Kidney (tissue), 22 donors: ENCODE measurements at places on chromosomes 16 and 17. TPM values are rescaled to one million over a fixed set of nuclear protein-coding genes. Genes with fewer than 3 reads are reported as not detected.

DNA sequence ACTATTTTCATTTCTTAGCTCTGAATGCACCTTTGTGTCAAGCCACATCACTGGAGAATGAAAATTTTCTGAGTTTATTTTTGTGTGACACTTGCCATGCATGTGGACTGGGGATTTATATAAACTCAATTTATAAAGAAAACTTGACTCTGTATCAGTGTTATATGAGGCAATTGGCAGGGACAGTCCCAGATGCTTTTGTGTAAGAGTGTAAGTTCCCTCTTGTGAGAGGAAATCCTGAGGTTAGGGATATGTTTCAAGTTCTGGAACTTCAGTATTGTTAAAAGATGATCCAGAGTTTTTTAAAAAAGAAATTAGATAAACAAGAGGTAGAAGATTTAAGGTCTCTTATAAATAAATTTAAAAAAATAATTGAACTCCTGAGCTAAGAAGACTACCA lies 10.9 kb upstream of the CCL8 start:
- DNase-seq: no peak

DNA sequence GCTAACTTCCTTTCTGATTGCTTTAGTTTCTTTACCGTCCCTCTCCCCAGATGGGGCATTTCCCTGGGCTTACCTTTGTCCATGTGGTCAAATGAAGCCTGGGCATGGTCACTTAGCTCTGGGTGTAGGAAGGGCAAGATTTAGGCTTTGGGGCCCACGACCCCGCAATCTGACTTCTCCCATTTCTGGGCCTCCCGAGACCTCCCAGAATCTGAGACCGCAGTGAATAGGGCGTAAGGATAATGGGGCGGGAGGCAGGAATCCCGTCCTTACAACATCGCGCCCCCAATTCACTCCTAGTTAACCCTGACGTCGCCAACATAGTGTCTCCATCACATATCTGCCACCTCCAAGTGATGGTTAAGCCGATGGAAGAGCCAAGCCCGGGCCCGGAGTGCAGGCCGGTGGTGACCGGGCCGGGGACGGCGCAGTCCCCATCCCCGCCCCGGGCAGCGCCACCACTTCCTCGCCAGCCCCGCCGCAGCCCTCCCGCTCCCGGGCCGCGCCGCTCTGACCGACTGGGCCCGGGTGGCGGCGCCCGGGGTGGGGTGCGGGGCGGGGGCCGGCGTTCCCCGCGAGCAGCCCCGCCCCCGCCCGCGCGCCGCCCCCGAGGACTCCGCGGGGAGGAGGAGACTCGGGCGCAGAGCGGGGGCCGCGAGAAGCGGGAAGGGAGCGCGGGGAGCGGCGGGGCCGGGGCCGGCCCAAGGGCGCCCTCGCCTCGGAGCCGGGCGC lies at the start of gene RHBDL3:
TSS of gene RHBDL3 (plus strand) at position 641 of the 732 bp plus-strand sequence. CDS start 358 bp downstream, outside the sequence.
- DNase-seq: peak; percentile 68

FOXC2 gene
- polyA plus RNA-seq: 3.8 TPM

DNA sequence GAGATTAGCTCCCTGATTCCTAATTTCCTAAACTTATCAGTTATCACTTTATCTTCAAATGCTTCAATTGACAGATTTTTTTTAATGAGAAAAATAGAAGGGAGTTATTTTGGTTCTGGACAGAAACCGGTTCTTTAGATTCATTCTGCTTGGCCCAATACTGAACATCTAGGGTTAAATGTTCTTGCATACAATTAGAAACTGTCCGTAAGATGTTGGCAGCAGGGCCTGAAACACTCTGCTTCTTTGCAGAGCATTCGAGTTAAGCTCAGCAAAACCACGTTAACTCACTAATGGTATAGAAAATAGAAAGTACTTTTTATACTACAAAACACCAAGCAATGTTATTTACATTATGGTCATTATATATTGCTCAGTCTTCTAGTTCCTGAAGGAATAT lies 7.2 kb downstream of the SHCBP1 start:
- no peak for DNase-seq

CCDC200 gene
- not detected for polyA plus RNA-seq

BCAR1 gene
- polyA plus RNA-seq: 69.1 TPM

- no peak for DNase-seq
Observed at GRCh38 chr17:3669085-3669347, 404 bp downstream of the EMC6 start.

DNA sequence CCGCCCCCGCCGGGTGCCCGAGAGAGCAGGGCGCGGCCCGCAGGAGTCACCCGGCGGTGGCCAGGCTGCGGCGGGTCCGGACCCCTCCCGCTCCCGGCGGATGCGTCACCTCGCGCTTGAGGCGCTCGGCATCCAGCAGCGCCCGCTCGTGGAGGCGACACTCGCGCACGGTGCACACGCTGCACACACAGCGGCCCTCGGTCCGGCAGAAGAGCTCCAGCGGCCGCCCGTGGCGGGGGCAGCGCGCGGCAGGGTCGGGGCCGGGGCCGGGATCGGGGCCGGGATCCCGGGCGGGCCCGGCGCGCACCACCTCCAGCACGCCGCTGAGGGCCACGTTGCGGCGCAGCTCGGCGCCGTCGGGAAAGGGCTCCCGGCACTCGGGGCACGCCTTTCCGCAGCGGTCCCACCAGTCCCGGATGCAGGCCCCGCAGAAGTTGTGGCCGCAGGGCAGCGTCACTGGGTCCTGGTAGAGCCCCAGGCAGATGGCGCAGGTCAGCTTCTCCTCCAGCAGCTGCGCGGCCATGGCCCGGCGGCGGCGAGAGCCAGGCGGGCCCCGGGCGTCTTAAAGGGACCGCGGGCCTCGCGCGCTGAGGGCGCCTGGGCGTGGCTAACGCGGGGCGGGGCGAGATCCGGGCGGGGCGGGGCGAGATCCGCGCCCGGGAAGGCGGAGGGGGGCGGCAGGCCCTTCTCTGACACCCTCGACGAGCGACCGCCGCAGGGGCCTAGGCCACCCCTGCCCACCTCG lies at the start of gene TRIM65:
TSS of gene TRIM65 (minus strand) at position 537 of the 745 bp plus-strand sequence. CDS start at position 523, 14 bp downstream.
- DNase-seq: peak; percentile 89

GRCh38 chr16:88726981-88727380 lies 20.7 kb downstream of the CTU2 start:
- DNase-seq: no peak

- no peak for DNase-seq
Observed at GRCh38 chr16:1610899-1611632, 806 bp downstream of the IFT140 start.

ZPBP2 gene
- not detected for polyA plus RNA-seq

DNA sequence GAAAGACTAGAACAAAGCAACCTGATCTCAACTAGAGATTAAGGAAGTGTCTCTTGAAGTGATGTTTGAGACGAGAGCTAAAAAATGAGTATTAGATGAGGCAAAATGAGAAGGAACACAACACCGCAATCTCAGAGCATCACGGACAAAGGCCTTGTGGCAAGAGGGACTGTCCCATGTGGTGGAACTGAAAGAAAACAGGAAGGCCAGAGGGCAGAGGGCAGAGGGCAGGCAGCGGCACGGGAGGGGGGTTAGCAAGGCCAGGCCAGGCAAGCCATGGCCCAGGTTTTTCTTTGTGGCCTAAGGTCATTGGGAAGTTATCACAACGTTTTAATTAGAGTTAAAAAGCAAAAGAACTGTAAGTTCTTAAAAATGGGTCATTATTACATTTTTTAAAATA lies 22.5 kb downstream of the RPA1 start:
- DNase-seq: no peak

DNA sequence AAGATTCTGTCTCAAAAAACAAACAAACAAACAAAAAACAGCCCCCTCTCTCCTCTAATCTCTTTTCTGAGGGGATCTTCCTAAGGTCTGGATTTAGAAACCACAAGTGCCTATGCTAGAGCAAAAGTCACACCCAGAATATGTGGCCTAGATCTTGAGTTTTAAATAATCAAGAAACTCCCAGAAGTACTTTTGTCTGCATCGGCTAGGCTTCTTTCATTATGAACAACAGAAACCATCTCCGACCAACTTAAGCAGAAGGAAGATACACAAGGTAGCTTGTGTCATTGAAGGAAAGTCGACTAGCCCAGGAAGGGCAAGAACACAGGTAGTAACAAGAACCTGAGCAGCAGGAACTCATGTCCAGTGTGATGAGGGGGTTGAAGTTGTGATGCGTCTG lies 73.9 kb upstream of the KIFC3 start:
- DNase-seq: no peak

FN3K gene
- 114 TPM for polyA plus RNA-seq

CCL8 gene
- not detected for polyA plus RNA-seq

DNA sequence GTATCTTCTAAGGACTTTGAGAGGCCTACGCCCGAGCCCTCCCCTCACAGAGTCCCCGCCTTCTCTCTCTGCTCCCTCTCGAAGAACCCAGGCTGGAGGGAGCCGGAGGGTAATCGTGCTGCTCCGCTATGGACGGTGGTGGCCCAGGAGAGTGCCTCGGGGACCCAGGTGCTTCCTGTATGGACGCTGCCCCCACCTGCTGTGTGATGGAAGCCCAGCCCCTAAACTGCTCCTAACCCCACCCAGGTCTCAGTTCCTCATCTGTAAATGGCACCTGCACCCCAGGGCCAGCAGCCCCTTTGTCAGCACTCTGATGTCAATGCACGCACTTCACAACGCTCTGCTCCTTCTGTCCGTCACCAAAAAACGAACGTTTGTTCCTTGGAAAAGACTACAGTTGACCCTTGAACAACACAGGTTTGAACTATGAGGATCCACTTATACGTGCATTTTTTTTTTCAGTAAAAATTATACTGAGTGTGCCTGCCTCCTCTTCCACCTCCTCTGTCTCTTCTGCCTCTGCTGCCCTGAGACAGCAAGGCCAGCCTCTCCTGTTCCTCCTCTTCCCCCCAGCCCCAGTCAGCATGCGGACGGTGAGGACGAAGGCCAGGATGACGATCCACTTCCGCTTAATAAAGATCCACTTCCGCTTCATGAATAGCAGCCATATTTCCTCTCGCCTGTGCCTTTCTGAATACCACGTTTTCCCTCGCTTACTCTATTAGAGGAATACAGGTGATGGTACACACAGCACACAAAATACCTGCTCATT lies 118.3 kb downstream of the BANP start:
- DNase-seq: peak; percentile 76

ADCY9 gene
- 6.8 TPM for polyA plus RNA-seq

C16orf92 gene
- not detected for polyA plus RNA-seq

GRCh38 chr17:8220783-8221662 lies 10.6 kb upstream of the AURKB start:
- DNase-seq: peak; percentile 97

DNA sequence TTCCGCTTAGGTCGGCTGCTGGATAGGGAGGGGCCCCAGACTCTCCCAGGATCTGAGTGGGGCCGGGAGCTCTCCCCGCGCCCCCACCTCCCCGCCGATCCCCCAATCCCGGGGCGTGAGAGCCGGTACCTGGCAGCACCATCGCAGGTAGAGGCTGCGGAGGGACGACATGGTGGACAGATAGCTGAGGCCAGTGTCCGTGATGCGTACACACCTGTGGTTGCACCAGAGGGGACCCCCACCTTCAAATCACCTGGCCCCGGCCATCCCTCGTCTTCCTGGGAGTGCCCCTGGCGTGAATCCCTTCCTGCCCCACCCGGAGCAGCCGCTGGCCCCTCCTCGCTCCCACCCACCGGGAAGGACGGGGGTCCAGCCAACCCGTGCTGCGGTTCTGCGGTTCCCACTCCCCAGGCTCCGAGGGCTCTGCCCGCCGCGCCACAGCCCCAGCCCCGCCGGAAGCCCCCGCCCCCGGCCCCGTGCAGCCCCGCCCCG lies 4.7 kb upstream of the WDR24 start:
- DNase-seq: no peak

GRCh38 chr17:16975277-16975651 lies 3.3 kb upstream of the TNFRSF13B start:
- DNase-seq: no peak

DNA sequence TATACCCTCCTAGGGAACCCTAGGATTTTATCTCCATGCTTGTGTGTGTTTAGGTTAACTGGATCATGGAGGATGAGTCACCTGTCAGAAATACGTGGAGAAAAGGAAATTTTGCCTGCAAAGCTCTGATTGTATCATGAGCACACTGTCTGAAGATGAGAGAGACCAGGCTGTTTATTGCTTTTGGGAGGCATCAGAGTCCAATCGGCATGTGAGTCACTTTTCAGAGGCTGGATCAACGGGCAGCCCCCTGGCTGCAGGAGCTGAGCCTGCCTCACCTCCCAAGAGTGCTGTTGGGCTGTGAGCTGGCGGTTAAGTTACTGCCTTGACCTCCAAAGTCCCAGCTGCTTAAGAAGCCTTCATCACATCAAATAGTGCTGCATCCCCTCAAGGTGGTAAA lies 41.5 kb upstream of the MED9 start:
- DNase-seq: no peak

GRCh38 chr17:12047681-12048376 lies 27.2 kb downstream of the MAP2K4 start:
- DNase-seq: no peak

DNA sequence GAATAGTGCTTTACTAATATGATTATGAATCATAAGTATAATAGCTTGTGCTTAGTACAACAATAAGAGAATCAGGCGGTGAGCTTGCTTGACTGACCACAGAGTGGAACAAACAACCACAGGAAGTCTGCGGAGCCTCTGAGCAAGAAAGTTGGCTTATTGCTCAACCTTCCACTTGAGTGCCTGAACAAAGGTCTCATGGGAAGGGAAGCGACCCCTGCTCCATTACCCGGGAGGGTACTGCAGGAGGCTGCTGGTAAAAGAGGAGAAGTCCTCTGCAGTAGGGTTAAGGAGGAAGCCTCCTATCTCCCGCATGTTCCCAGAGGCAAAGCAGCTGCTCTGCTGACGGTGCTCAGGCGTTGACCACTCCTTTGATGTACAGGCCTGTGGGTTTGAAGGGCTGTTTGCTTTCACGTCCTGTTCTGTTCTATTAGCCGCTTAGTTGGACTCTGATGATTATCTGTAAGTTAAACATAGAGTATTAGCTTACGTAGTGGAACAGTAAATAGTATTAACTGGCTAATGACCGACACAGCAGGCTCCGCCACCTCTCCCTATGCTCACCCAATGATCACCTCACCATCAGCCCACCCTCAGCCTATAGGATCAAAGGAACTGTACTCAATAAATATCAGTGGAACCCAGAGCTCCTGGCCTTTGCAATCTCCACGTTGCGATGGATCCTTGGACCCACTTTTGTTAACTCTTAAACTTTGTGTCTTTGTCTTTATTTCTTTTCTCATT lies 17.5 kb downstream of the ALOX15B start:
- DNase-seq: peak; percentile 52

DNA sequence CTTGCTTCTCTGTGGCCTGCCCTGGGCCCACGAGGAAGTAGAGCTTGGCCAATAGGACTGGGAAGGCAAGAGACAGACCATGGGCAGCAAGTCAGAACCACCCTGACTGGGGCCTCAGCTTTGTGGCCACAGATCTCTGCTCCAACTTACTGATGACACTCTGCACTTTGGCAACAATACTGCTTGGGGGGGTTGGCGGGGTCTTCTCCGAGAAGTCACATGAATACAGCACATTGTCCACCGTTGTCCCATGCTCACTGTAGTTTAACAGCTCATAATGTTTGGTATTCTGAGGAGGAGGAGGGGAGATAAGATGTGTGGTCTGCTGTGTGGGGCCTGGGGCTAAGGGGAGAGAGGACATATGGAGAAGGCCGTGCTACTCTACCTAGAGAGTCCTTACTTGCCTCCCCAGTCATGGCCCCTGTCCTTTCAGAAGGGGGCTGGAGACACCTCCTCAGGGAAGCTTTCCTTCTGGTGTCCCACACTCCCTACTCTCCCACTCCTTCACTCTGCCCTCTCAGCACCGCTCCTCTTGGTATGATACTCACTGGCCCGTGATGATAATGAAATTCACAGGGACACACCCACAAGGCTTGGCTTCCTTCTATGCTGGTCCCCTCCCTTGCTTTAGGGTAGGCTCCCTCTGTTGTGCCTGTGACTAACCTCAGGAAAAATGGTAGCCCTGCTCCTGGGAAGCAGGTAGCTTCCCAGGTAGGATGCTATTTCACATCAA lies 4.0 kb upstream of the DHRS13 start:
- DNase-seq: no peak

- DNase-seq: no peak
Observed at GRCh38 chr16:828891-829290, 28.4 kb upstream of the GNG13 start.

CLEC19A gene
- not detected for polyA plus RNA-seq
